AG04449 (cell line): ENCODE measurements at places on chromosomes 11 and 22.

DNA sequence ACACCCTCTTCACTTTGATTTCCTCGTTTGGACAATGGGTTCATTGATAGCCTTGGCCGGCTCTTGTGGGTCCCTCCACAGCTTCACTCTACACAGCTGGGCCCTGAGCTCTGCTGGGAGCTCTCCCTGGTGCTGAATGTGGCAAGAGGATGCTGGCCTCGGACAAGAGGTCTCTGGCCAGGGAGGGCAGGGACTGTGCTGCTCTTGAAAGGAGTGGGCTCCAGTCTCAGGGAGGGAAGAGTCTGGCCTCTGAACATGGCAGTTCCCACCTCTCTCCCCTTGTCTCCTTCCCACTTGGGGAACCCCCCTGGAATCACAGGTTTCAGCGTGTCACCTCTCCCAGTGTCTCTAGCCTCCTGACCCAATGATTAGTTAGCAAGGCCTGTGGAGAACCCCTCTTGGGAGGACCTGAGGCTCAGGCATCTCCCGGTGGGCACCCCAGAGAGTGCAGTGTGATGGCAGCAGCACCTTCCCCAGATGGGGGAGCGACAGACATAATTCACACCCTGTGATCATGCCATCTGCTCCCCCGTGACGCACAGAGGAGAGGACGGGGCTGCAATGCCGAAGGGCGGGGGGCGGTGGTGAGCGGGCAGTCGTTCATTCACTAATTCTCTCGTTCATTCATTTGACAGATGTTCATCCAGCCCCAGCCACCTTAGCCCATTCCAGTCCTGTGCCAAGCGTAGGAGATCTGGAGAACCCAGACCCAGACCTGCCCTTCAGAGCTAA, 2.8 kb upstream of the CABP7 start:
- no peak for DNase-seq

GRCh38 chr11:115741376-115742107, 237.3 kb upstream of the CADM1 start:
- no peak for DNase-seq

GRCh38 chr11:1102996-1103395, 28.3 kb downstream of the MUC2 start:
- no peak for DNase-seq

DNA sequence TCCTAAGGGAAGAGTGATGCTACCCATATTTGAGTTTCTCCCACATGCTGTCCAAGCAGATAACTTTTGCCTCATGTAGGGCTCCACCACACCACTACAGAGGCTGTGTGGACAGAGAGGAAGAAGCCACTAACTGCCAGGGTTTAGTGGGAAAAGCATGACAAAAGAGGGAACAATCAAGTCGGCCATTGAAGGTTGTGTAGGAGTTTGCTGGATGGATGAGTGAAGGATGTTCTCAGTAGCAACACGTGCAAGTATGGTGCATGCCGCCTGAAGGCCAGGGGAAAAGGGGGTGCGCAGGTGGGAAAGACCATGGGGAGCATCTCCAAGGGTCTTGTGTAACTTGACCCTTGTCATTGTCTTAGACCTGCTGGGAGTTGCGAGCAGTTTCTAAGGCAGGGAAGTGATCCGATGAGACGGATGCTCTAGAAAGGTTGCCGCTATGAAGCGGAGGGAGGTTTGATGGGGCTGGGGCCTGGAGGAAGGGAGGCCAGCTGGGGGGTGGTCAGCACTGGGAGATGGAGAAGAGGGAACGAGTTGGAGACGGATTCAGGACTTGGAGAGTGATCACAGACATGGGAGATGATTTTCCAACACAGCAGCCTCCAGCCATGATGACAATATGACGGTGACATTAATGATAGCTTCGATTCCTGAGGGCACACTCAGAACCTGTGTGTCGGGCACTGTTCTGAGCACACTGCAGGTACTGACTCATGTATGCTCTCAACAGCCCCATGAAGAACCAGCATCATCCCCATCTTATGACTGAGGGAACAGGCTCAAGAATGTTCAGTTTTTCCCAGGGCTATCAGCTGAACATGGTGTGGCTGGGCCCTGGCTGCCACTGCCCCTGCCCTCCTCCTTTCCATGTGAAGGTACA, 53.7 kb downstream of the CD6 start:
- DNase-seq = no peak

DNA sequence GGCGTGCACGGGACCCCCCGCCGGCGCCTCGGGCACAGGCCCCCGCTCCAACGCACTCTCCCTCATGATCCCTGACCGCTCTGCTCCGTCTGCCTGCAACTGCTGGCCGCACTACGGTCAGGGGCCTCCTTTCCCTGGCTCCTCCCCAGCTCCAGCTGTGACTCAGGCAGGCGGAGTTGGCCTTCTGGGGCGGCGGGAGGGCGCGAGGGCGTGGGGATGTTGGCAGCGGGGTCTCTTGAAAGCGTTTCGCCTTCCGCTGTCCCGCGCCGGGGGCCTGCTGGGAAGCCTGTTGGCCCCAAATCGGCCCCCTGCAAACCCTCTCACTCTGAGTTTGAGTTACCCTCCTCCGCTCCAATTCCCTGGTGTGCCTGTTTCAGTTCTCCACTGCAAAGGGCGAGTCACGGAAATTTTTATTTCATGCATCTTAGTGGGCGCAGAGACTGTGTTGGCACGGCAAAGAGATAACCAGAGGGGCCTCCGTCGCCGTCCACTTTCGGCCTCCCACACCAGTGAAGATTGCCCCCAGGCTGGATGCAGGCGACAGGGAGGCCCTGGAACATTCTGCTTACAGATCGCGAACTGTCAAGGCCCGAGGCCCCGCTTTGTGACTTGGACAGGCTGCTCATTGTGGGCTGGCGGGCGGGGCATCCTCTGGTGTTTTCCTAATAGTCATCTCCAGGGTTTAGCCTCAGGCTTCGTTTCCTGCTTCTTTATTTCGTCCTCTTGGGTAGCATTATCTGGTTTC, at the start of gene CAVIN3:
Gene CAVIN3, minus strand, starts transcription at position 91 of the 745 bp plus-strand sequence. Its CDS starts 25 bp downstream, at position 66.
- no peak for DNase-seq

- no peak for DNase-seq
Observed at GRCh38 chr22:23837496-23837859, 1.3 kb downstream of the DERL3 start.

DNA sequence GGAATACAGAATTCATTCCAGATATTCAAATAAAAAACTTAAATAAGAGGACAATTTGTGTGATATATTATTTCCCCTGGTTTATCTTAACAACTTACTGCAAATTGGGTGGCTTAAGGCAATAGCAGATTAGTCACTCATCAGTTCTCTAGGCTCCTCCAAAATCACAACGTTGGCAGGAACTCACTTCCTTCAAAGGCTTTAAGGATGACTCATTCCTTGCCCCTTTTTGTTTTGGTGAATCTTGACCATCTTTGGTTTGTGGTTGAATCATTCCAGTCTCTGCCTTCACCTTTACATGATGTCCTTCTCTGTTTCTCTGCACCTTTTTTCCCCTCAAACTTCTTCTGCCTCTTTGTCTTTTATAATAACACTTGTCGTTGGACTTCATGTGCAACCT, 3.4 kb downstream of the OR10AG1 start:
- no peak for DNase-seq

- no peak for DNase-seq
Observed at GRCh38 chr11:134118006-134118405, 49.1 kb downstream of the JAM3 start.

GRCh38 chr22:50578776-50579310, 616 bp upstream of the CPT1B start:
- no peak for DNase-seq

DNA sequence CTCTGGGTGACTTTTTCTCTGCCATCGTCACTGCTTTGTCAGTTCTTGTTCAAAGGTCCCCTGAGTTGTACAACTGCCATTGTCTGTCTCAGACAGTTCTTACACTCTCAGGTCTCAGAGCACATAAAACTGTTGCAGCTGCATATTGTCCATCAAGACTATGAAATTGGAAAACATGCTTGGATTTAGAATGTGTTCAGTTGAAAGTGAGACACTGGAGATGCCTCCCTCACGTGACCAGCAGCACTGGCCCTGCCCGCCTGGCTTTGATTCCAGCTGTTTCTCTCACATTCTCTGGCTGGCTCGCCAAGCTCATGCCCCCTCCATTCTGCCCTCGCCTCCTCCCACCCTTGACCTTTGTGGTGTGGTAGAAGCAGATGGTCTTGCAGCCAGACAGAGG, 244.2 kb downstream of the NTM start:
- DNase-seq = no peak

DNA sequence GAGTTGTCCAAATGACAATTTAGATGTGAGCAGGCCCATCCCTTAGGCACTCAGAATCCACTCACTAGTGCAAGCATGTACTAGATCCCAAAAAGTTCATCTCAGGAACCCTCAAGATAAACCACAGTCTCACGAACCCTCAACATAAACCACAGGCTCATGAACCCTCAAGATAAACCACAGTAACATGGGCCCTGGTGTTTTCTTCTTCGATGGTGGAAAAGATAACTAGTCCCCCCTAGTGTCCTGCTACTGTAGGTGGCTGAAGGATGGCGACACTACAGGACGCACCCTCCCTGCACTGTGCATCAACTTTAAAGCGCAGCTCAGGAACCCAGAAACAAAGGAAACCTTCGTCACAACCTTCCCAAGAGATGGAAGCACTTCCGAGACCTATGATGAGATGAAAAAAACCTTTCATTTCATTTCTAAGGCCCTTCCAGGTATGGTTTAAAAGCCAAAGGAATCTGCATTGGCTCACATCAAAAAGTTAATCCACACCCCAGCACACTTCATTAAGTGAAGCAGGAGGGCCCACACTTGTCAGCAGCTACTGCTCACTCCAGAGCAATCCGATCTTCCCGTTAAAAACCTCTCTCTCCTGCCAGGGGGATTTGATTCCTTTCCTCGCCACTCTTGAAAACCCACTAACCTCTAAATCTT, 2.4 kb downstream of the LARGE1 start:
- DNase-seq = no peak

DNA sequence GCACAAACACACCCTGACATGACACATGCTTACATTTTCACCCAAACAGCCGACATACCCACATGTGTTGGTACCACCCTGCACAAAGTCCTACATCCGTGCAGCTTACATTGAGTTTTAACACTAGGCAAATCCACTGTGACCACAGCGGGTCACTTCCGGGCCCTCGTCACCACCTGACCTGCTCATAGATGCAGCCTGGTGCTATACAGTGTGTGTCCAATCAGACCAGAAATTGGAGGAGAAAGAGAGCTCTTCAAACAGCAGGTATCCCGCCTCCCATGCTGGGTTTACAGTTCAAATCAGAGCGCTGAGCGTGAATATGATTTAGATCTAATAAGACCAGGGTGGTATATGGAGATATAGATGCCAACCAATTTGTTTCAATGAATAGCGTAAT, 35.4 kb downstream of the PHF21B start:
- DNase-seq = no peak

- DNase-seq = no peak
Observed at GRCh38 chr11:44057340-44057739, 8.7 kb upstream of the ACCS start.

DNA sequence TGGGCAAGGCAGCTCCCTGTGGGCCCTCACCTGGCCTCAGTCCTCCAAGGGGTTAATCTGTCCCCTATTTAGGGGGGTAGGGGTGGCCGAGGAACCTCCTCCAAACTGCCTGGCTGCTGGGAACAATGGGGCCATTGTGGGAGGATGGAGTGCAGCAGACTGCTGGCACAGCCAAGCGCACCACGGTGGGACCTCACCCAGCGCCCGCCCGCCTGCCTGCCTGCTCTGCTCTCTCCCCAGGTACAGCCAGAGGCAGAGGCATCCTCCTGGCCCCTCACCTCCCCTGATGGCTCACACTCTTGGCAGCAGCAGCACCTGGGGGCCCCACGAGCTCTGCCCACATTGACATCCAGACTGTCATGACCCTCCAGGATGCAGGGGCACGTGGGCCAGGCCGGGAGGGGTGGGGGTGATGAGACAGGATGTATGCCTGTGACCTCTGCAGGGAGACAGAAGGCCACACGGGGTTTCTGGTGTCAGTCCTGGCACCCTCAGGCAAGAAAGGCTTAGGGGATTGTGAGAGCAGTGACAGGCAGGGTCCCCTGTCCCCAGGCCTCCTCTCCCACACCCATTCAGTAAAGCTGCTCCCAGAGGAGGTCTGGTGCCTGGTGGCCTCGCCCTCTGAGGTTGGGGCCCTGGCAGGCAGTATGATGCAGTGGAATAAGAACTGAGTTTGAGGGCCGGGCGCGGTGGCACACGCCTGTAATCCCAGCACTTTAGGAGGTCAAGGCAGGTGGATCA, 11.4 kb downstream of the BCL9L start:
- no peak for DNase-seq

DNA sequence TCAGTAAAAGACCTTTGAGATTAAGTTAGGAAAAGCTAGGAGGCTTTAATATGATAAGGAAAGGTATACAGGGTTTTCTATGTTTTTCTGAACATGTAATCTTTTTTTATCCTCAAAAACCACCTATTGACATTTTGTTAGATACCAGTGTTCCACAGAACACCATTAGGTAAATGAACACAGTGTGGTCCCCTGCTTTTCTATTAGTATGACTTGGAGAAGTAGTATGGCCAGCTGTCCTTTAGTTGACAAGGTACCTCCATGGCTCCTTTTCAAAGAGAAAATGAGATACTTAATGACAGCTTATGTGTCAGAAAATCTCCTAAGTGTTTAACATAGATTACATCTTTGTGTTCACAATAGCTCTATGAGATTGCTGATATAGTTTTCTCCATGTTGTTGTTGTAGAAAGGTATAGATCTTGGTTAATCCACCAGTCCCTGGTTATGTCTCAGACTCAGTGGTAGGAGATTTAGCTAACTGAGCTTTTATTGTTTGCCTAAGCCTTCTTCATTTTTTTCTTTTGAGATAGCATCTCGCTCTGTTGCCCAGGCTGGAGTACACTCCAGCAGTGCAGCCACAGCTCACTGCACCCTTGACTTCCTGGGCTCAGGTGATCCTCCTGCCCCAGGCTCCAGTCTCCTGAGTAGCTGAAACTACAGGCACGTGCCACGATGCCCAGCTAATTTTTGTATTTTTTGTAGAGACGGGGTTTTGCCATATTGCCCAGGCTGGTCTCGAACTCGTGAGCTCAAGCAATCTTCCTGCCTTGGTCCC, 46.0 kb downstream of the STIM1 start:
- no peak for DNase-seq

DNA sequence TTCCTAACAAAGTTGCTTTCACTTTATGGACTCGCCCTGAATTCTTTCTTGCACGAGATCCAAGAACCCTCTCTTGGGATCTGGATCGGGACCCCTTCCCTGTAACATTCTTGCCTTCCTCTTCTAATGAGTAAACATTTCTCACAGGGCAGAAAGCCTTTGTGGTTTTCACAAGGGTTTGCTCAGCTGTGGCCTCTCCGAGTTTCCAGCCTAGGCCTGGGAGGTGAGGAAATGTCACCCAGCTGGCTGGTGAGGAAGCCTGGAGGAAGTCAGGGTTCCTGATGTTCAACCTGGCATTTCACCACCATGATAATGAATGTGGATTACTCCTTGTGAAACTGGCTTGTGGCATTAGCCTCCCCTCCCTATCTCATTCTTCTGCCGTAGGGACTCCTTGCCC, 224.9 kb downstream of the DSCAML1 start:
- no peak for DNase-seq

DNA sequence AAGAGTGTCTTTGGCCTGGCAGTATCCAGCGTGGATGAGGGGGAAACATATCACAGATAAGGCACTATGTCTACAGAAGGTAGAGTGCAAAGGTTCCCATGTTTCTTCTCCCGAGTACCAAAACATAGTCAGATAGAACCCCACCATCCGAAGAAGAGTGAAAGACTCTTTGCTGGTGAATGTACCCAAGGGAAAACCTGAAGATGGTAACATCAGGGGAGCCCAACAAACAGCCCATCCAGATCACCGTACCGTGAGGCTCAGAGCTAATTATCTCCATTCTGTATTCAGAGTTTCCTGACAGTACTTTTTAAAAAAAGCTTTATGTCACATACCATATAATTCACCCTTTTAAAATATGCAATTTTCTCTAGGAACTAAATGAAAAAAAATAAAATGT, 44.4 kb downstream of the RAB30 start:
- DNase-seq = no peak
